Psoas muscle (tissue), 8 donors: ENCODE measurements at places on chromosomes 11 and 22.

DNA sequence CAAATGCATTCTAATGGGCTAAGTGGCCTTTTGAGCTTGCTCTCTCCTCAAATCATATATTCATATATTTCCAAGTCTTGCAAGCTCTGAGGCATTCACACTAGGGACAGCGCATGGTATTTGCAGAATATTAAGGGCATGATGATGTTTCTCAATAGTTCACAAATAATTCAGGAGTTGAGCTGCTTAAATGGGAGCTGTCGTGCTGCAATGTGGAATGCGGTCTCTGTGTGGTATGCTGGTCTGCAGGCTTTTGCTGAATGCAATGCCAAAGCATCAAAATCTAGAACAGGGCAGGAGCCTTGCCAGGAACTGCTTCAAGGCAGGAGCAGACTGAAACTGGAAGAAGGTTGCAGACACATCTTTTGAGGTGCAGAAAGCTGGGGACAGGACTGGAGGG is 1060.0 kb downstream of the TBC1D22A start:
- no peak overlapping the region for H3K27ac ChIP-seq
- no peaks in the 10 kb centered on the region for H3K36me3 ChIP-seq
- H3K4me3 ChIP-seq, result no peak overlapping the region
- H3K27me3 ChIP-seq, result no peaks in the 10 kb centered on the region
- DNase-seq, result no peak

DNA sequence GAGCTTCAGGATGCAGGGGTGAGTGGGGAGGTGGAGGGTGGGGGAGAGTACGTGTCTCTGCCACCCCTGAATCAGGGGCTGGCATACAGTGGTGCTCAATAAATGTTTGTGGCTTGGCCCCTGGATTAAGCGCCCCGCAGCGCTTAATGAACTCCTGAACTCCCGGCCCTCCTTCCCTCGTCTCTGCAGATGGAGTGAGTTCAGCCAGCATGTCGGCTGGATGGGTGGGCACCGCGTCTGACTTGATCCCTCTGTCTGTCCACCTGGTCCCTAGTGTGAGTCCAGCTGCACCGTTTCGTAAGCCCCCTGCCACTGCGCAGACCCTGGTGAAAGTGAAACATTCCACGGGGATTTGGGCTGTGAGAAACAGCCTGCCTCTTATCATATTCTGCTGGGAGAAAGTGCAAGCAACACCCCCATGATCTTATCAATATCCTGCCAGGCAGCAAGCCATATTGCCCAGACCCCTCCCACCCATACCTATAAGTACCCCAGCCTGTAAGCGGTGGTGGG is 12.0 kb upstream of the MRGPRD start:
- no peak overlapping the region for H3K4me3 ChIP-seq
- peak; percentile 32 for DNase-seq
- H3K27me3 ChIP-seq, result peaks cover 6% of the 10 kb centered on the region
- no peak overlapping the region for H3K27ac ChIP-seq
- no peaks in the 10 kb centered on the region for H3K36me3 ChIP-seq
- no peaks in the 10 kb centered on the region for H3K4me1 ChIP-seq

DNA sequence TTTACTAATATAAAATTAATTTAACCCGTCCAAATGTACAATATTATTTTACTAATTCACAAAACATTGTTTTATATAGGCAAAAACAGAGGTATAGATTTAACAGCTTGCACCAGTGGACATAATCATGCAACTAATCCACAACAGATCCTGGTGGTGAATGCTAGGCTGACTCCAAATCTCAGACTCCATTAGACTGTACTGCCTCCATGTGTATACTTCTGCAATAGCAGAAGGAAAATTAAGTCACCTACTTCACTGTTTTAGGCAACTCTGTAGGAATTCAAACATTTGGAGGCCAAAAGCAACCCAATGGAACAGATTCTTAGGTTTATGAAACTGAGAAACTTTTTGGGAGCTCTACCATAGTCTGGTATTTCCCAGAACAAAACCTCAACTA is 30.0 kb upstream of the RAB39A start:
- H3K4me3 ChIP-seq, result no peak overlapping the region
- H3K27ac ChIP-seq, result no peak overlapping the region
- no peaks in the 10 kb centered on the region for H3K36me3 ChIP-seq

DNA sequence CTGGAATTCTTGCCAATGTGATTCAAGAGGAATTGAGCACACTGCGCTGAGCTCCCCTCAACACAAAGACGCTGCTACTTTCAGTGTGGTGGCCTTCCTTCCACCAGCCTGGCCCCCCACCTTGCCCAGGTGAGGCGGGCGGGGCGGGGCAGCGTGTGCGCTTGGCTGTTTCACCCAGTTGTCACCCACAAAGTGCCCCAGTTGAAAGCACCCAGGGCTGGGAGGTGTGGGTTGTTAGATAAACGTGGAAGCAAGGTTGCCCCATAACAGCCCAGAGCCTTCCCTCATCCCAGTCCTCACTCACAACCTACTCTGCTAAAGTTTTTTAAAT is 43.1 kb downstream of the CACNG2 start:
- H3K4me1 ChIP-seq, result peaks cover 17% of the 10 kb centered on the region
- H3K27me3 ChIP-seq, result peaks cover 2% of the 10 kb centered on the region
- no peak overlapping the region for H3K4me3 ChIP-seq
- no peak for DNase-seq
- peak overlapping the region; percentile 43 for H3K27ac ChIP-seq

GRCh38 chr22:48379371-48379770 is 1448.3 kb downstream of the BRD1 start:
- H3K36me3 ChIP-seq, result no peaks in the 10 kb centered on the region
- no peaks in the 10 kb centered on the region for H3K4me1 ChIP-seq
- no peaks in the 10 kb centered on the region for H3K27me3 ChIP-seq
